ENCODE measurements at places on chromosomes 1 and 21.

- no peak for DNase-seq
These were observed 186.5 kb upstream of the CSF3R start for GRCh38 chr1:36669262-36669661.

GRCh38 chr1:206932177-206932576 lies 10.4 kb upstream of the FCMR start:
- no peak for DNase-seq

DNA sequence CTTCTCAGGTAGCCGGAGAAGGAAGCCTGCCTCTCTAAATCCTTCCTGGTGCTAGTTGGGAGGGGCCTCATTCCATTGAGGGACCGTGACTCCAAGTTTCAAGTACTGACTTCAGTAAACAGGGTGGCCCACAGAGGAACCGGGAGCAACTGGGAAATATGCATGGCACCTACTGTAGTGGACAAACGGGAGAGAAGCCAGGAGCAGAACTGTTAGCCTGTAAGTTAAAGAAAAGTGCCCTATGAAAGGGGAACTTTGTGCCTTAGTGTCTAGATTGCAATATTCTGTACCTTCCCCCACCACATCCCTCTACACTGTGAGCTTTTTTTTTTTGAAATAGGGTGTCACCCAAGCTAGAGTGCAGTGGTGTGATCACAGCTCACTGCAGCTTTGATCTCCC lies 33.2 kb upstream of the KANK4 start:
- no peak for DNase-seq

DNA sequence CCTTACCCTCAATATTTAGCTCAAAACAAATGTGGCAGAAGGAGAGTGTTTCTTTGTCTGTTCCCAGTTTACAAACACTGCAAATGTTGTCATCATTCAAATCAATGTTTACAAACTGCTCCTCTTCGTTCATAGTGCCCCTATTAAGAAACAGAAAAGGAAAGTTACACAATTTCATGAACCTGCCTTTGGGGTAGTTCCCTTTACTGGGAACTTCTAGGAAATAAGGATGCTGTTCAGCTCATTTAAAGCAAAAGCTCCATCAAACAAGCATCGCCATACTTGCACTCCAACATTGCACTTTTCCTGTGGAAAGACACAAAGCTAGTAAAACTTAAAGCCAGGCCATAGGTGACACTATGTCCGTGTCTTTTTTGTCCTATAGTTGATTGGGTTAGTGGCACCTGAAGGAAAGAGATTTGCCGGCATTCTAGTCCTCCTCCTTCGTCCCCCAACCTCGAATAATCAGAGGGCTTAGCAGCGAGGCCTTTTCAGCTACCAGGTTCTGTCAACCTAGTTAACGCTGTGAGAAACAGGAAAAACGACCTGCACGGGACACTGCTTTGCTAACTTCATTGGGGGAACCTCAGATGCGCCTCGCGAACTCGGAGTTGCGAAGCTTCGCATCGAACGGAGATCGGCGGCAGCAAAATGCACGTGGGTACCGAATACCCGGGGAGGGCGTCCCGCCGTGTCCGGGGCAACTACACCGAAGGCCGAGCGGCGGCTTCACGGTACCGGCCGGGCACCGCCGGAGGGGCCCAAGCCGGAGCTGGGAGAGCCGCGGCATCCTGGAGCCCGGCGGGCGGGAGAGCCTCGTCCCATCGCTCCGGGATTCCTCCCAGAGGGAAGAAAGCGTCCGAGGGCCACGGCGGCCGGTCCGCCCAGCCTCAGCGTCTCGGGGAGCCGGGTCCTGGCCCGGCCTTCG lies 706 bp downstream of the C21orf91 start:
- peak; percentile 51 for DNase-seq

DNA sequence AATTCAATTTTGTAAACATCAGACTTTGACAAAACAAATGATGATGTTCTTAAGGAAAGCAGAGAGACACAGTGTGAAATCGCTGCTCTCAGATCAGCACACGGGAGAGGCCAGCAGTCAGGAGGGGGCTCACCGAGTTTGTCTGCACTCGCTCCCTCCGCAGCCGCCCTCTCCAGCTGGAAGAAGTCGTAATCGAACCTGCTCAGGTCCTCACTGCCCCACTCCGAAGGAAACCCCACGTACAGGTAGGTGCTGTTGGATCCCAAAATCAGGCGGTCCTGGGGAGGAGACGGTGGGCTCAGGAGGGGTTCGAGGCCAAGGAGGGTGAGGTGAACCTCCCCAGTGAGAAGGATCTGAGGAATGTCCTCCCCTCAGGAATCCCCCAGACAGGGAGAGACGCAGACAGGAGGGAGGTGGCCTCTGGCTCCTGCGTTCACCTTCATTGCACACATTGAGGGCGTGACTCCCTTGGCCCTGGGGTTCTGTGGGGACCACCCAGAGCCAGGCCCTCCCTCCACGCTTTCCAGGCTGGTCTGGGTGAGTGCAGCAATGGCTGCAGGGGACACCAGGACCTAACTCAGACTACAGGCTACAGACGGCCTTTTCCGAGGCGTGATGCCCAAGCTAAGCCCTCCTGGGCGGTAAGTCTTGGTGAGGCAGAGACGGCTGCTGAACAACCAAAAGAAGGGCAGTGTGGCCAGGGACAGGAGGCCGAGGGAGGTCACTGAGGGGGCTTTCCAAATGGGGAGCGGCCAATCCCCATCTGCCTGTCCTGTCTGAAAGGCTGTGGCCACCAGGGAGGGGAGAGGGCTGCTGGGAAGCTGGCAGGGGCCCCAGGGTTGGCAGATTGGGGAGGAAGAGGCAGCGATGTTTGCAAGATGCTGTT lies 65.5 kb downstream of the SCCPDH start:
- DNase-seq: no peak

DNA sequence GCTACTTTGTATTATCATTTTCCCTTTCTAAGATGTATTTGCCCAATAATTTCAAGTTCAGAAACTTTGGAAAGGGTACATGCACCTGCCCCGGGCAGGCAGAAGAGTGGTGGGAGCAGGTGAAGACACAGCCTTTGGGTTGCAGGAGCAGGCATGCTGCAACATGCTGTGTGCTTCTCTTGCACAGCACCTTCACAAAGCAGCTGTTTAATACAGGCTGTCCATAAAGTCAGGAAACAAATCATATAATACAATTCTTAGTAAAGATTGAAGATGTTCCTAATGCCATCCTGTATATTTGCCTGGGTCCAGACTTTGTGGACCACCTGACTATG lies 182.9 kb downstream of the ZNF281 start:
- no peak for DNase-seq
